ENCODE measurements at places on chromosomes 13 and 19.
A peak's percentile ranks its signal among the peaks of the same experiment; 100 is the strongest.

DNA sequence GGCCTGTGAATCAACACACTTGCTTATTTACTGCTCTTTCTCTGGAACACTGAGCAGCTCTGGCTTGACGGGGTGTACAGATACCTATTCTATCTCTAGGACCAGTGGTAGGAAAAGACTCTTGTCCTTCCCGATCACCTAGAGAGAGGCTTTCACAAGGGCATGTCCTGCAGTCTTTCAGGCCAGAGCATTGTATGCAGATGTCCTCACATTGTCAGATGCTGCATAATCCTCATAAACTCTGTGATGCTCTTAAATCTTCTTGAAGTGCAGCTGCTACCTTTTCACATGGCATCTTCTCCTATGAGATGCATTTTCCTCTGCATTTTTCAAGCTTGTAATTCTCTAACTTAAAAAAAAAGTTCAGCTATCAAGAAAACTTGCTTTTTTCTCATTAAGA is 369.4 kb downstream of the OLFM4 start:
- DNase-seq: no peak

- DNase-seq: no peak
These were observed 6.5 kb upstream of the DLL3 start for GRCh38 chr19:39492225-39492624.

- no peak for DNase-seq
These were observed 5.1 kb upstream of the AMH start for GRCh38 chr19:2244125-2244411.

- no peak for DNase-seq
These were observed 290.9 kb upstream of the SOX21 start for GRCh38 chr13:95003019-95003813.

DNA sequence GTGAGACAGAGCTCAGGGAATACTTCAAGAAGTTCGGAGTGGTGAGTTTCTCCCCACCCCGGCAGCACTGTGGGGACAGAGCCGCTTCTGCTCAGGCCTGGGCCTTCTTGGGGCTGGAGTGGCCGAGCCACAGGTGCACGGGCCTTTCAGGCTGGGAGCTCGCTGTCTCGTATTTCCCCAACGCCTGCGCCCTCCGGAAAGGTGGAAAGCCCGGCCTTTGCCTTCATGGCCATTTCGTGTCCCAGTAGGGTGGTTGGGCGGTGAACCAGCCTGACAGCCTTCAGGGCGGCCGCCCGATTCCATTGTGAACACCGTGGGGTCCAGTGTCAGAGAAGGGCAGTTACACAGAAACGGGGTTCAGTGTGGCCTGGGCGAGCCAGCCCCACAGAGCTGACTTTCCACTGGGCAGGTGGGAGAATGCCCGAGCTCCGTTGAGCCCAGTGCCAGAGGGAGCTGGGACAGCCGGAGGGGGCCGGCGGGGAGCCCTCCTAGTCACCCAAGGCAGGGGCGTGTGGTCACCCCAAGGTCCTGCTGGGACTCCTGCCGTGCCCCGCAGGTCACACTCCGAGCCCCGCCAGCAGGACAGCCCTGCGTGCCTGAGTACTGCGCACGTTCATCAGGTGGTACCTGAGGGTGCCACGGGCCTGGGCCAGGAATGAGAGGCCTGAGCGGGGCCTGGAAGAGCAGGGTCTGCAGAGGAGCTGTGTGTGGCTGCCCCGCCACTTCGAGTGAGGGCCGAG is 14.0 kb downstream of the DAZAP1 start:
- no peak for DNase-seq

DNA sequence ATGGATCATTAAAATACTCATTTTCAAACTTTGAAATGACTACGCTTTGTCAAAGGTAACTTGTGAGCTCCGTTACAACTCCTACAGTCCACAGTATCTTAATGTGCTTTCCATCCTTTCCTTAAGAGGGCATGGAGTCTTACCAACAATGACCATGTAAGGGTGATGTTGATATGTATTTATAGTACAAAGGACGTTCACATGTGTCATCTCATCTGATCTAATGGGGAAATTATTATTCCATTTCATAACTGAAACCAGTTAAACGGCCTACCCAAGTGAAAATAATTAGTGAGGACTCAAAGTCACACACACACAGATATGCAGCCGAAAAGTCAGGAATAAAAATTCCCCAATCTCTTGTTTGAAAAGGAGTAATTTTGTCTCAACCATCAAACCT is 9.6 kb downstream of the USP12 start:
- DNase-seq: no peak

DNA sequence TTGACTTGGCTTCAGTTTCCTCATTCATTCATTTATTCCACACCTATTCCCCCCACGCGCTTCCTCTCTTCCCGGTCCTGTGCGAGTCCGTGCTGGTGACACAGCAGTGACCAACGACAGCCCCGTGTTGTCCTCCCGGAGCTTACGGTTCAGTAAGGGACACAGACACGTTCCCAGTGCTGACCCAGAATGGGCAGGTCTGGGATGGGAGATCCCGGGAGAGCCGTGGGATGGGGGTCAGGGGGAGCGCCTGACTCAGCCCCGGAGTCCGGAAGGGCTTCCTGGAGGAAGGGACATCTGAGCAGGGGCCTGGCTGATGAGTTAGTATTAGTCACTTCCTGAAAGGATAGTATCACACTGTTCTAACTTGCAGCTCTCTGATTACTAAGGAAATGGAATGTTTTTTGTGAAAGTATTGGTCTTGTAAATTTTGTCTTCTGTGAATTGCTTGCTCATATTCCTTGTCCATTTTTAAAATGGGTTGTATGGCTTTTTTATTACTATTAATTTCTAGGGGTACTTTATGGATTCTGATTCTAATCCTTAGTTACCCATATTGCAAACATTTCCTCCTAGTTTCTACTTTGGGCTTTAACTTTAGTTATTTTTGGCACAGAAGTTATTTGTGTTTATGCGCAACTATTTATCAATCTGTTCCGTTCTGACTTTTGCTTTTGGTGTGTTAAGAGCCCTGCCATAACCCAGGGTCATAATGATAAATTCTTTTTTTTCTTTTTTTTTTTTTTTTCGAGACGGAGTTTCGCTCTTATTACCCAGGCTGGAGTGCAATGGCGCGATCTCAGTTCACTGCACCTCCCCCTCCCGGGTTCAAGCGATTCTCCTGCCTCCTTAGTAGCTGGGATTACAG is 708 bp upstream of the ERCC1 start:
- peak; percentile 94 for DNase-seq

- no peak for DNase-seq
These were observed 7.0 kb upstream of the NPAS1 start for GRCh38 chr19:47012617-47013016.

GRCh38 chr13:110713981-110714796 is 689 bp downstream of the ING1 start:
- peak; percentile 28 for DNase-seq

- DNase-seq: peak; percentile 43
These were observed 75.9 kb downstream of the ESD start for GRCh38 chr13:46721054-46721453.

- DNase-seq: no peak
These were observed 16.1 kb downstream of the PCDH8 start for GRCh38 chr13:52832313-52832712.

DNA sequence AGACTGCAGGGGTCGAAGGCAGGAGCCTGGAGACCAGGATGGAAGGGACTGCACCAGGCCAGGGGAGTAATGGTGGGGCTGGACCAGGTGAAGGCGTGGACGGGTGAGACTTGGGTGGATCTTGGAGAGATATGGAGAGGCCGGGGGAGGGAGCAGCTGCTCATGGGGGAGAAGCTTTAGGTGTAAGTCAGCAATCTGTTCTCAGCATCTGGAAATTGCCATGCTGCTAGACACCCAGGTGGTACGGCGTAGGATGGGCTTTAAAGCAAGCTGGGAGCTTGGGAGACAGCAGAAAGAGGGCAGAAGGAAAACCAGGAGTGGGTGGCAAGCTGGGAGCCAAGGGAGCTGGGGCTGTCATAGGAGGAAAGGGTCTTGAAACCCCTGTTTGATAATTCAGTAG is 3.0 kb downstream of the CERS4 start:
- DNase-seq: no peak

- peak; percentile 5 for DNase-seq
These were observed 688 bp downstream of the ZNF606 start for GRCh38 chr19:58001895-58002369.

DNA sequence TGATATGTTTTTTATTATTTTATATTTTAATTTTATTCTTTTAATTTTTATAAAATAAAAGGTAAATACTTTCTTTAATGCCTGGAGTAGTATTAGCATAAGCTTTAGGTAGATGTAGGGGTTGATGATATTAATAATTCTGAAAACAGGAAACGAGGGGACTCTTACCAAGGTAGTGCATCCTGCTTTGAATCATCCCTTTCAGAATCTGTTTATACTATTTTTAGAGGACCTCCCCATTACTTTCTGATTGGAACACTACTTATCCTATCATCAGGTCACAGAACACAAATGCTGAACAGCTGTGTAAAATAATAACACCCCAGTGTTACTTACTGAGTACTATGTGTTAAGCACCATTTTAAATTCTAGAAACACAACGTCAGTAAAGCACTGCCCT is 27.3 kb downstream of the COG6 start:
- DNase-seq: no peak

DNA sequence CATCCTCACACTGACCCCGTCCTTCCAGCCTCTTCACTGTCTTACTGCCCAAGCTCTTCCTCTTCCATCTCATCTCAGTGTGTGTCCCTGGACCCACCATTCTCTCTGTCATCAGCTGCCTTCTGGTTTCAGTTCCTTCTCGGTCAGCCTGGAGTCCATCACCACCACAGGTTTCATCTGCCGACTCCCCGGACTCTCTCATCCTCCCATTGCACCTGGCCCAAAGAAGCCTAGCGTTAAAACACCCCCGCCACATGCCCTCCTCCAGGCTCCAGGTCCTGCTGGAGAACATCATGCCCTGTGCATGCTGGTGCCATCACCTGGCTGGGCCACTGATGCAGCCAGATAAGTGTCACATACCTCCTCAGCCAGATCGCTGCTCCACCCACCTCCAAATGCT is 122.1 kb upstream of the GPR12 start:
- DNase-seq: no peak

GRCh38 chr13:80901111-80901510 is 560.2 kb upstream of the SPRY2 start:
- DNase-seq: peak; percentile 49

GRCh38 chr13:27128825-27129627 is 42.6 kb downstream of the USP12 start:
- DNase-seq: no peak

DNA sequence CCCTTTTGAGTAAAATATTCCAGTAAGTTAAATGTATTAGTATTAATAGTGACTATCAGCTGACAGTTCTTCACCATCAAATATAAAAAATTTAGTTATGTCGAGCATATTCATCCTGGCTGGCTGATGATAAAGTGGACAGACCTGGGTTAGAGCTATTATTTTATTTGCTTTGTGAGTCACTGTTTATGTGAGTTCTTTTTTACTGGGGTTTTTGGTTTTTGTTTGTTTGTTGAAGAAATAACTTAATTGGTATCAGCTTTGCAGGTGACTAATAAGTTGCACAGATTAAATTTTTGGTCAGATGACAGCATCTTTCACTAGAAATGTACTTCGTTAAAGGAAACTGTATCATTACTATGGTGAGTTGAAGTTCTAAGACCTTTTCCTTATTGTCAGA is 224.7 kb downstream of the GGACT start:
- DNase-seq: peak; percentile 12

DNA sequence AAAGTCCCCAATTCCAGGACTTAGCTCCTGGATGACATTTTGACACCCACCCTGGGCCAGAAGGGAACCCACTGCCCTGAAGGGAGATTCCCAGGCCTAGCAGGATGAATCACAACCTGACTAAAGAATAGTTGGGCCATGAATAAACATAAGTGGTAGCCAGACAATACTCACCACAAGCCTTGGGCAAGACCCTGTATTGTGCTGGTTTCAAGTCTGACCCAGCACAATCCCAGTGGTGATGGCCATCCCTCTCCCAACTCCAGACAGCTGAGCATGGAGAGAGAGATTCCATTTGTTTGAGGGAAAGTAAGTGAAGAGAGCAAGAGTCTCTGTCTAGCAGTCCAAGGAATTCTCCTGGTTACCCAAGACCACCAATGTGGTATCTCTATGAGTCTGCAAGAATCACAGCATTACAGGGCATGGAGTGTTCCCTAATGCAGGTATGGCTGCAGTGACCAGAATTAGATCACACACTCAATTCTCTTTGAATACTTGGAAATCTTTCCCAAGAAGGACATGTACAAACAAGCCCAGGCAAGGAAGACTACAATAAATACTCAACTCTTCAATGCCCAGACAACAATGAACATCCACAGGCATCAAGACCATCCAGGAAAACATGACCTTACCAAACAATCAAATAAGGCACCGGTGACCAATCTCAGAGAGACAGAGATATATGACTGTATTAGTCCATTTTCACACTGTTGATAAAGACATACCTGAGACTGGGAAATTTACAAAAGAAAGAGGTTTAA is 158.0 kb downstream of the VWA8 start:
- DNase-seq: peak; percentile 63

DNA sequence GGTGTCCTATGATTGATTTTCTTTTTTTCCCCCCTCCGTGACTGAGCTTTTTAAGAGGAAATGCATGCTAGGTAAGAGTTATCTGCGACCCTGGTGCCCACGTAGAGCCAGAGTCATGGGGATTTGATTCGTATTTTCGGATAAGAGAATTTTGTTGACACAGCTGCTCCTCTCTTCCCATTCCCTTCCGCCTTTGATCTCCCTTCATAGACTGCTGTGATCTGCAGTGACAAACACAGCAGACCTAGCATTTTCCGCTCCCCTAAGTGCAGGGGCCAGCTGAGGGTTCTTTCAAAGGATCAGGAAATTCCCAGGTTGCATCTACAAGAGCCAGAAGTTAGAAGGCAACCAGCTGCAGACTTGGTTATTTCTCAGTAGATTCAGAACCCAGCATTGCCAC is 70.5 kb downstream of the ZNF568 start:
- no peak for DNase-seq

- no peak for DNase-seq
These were observed 38.7 kb upstream of the GRTP1 start for GRCh38 chr13:113402471-113403254.

DNA sequence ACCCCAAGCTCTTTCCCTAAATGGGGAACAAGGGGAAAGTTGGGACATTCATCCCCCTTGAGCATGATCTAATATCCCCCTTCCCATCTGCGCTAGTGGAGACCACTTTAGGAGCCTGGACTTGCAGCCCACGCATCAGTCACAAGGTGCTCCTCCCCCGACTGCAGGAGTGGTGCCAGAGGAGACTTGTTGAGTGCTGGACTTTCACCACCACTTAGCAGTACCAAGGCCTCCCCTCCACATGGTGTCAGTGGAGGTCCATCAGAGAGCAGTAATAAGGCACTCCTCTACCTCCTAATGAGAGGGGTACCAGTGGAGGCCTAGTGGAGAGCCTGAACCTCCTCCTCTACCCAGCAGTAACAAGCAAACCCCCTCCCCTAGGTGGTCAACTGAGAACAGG is 22.5 kb downstream of the CAB39L start:
- DNase-seq: peak; percentile 12

Data from fibroblast of skin of abdomen (primary cell).